ENCODE measurements at places on chromosomes 11 and 22.

- DNase-seq, result no peak
Measured at GRCh38 chr22:35842954-35843353, 125.3 kb downstream of the APOL5 start.

DNA sequence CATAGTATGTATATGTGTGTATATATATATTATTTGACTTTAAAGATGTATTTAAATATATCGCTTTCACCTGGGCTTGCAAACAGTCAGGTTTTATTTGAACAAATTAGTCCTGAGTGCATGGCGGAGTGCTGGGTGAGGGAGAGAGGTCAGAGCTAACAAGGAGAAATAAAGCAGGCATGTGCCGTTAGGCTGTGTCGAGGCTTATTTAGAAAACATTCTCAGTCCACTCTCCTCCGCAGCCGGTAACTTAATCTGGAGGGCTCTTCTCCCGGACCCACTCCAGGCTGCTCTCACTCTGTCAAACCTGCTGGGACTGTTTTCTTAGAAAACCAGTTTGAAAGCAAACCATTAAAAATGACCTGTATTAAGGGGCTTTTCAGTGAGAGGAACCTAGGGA is 455.9 kb downstream of the MN1 start:
- DNase-seq, result no peak

- no peak for DNase-seq
Measured at GRCh38 chr11:33177676-33178336, 16.5 kb upstream of the CSTF3 start.

DNA sequence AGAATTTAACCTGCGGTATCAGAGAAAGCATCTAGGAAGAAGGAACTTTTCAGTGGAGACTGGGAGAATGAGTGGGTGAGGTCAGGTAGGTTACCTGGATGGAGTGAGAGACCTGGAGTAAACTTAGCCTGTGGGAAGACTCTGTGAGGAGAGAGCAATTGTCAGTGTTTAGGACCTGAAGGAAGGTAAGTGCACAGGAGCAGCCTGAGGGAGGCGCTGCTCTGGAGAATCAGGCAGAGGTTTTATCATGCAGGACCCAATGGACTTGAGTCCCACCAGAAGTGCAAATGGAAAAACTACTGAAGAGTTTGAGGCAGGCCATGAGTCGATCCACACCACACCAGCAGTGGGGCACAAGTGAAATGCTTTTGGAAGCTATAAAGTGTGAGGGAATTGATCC is 10.6 kb upstream of the IFTAP start:
- DNase-seq, result no peak

DNA sequence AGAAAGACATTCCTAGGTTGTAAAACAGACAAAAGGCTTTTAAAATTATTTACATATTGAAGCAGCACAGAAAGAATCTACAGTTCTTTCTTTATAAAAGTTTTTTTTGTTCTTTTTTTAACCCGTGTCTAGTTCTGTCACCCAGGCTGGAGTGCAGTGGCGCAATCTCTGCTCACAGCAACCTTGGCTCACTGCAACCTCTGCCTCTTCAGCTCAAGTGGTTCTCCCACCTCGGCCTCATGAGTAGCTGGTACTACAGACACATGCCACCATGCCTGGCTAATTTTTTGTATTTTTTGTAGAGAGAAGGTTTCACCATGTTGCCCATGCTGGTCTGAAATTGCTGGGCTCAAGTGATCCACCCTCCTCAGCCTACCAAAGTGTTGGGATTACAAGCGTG is 3.8 kb upstream of the INCENP start:
- no peak for DNase-seq

DNA sequence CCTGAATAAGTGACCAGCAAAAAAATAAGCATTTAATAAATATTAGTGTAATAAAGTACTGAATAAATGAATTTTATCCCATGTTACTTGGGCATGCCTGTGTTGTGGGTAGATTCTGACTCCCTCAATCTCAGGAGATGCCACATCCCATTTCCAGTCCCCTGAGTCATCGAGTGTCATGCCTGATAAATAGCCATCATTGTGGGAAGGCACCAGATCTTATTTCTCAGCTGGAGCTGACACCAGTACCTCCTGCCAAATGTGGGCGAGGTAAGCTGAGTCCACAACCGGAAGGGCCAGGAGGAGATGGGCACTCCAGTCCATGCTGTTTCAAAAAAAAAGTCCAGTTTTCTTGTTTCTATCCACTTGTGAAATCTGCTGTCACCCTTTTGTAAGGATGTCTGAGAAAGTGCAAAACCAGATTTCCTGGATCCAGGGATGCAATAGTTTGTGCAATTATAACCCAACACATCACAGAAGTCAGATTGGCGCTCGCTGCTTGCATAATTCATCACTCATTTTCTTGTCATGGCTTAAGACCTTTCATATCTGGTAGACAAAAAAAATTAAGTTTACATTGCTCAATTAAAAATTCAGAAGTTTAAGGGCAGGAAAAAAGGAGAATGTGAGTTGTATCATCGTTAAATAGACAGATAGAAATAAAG is 311.6 kb downstream of the MIAT start:
- DNase-seq, result no peak

- DNase-seq, result no peak
Measured at GRCh38 chr11:64871492-64871891, 6.9 kb downstream of the EHD1 start.

- peak; percentile 63 for DNase-seq
Measured at GRCh38 chr11:65112546-65113360, 1.1 kb downstream of the TM7SF2 start.

DNA sequence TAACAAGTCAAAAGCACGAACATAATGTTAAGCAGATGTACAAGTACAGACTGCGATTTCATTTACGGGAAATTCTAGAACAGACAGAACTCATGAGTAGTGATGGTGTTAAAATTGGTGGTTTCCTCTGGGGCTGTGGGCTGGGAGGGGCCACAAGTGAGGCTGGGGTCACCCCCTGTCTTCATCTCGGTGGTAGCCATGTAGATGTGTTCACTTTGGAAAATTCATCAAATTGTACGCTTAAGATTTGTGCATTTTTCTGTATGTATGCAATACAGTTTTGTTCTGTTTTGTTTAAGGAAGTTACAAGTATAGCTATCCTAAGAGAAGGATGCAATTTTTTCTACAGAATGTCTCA is 504 bp upstream of the ASCC2 start:
- no peak for DNase-seq

GRCh38 chr22:31753005-31753633 is 700 bp upstream of the DEPDC5 start:
- DNase-seq, result no peak

GRCh38 chr22:50118557-50119168 is 28.9 kb downstream of the MOV10L1 start:
- no peak for DNase-seq

- no peak for DNase-seq
Measured at GRCh38 chr11:103367650-103368049, 258.4 kb downstream of the DYNC2H1 start.

GRCh38 chr11:33779849-33780528 is 5.7 kb upstream of the FBXO3 start:
- DNase-seq, result no peak

GRCh38 chr11:84608837-84609196 is 1018.3 kb downstream of the DLG2 start:
- no peak for DNase-seq

DNA sequence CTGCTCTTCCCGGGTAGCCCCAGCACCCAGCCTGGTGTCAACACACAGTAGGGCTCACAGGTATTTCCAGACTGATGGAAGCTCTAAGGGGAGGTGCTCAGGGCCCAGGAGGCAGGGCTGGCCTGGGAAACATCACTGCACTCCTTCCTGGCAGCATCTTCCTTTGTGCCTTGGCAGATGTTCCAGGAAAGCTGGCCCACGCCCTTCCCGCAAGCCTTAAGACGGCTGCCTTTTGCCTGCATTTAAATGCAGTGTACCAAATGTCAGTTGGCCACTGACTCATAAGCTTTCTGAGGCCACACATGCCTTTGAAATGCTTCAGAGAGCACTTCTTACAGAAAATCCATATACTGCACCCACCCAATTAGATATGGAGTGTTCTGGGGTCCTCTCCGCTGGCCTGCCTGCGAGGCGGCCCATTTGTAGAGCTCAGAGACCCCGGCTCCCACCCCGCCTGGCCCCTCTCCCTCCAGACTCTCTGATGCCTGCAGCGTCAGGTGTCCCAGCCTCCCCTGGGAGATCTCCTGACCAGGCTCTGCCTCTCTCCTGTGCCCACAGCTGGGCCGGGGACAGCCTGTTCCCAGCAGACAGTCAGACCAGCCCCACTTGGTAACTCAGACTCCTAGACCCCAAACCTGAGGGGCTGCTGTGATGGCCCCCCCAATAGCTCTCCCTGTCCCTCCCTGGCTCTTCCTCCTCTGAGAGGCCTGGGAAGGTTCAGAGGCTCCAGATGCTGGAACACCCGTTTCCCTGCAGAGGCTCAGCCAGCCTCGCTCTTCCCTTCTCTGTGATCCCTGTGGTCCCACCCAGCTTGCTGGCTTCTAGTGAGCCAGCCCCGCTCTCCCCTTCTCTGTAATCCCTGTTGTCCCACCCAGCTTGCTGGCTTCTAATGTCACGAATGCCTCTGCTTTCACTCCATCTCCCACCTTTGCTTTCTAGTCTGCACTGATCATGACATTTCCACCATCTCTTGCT is 47.6 kb upstream of the THY1 start:
- DNase-seq, result no peak

- no peak for DNase-seq
Measured at GRCh38 chr22:36017651-36018091, 11.0 kb downstream of the RBFOX2 start.

DNA sequence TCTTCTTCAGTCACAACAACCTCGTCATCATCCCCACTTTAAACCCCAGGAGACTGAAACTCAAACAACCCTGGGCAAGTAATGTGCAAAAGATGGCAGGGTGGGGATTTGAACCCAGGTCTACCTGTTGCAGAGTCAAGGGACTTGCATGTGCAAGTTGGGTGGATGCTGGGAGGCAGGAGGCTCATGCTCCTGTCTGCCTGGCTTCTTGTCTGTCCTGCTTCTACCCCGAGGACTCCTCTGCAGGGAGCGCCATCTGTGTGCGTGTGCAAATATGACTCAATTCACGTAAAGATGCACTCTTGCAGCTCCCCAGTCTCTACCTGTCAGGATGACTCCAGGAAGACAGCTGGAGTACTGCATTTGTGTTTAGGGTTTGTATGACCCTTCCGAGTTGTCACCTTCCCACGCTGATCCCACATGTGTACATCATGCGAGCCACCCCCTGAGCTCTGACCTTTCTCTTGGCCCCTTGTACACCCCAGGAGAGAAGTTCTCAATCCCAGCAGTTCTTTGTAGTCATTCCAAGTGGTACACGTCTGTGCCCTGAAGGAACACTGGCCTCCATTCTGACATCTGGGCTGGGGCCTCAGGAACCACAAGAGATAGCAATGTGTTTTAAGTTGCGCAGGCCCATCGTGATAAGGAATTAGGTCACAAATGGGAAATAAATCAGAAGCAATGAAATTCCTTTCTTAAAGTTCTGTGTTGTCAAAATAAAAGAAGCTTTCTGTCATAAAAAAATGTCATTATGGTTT is 95.7 kb downstream of the CWC15 start:
- no peak for DNase-seq

- DNase-seq, result no peak
Measured at GRCh38 chr11:117830072-117830471, 5.5 kb upstream of the FXYD2 start.

DNA sequence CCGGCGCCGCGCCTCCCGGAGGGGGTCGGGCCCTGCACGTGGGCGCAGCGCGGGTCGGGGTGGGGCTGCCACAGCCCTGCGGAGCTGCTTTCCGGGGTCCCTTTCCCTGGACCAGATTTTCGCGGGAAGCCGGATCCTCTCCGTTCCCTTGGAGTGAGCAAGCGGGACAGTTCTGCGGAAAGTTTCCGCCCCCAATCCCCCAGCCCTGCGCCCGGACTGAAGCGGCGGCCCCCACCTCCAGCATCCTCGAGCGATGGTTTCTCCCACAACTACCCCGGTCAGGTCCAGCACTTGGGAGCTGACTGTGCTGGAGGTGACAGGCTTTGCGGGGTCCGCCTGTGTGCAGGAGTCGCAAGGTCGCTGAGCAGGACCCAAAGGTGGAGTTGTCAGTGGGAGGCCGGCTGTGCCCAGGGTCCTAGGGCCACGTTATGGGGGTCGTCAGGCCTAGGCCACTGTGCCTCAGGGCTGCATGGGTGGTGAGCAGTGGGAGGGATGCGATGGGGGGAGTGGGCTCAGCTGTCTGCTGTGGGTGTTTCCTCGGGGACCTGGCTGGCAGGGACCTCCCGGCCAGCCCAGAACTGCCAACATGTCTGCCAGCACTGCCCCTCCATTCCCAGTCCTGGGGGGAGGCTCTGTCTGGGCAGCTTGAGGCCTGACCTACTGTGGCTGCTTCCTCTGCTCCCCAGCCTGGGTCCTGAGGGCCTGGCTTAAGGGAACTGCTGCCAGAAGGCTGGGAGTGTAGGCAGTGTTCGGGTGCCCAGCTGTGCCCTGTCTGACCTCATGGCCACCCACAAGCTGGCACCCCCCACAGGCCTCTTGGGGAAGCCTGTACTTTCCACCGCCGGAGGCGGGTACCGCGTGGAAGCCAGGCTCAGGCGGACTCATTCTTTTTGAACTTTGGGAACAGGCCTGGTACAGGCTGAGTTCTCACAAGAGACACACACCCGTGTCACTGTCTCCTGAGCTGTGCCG is 726 bp downstream of the ST3GAL4 start:
- no peak for DNase-seq

DNA sequence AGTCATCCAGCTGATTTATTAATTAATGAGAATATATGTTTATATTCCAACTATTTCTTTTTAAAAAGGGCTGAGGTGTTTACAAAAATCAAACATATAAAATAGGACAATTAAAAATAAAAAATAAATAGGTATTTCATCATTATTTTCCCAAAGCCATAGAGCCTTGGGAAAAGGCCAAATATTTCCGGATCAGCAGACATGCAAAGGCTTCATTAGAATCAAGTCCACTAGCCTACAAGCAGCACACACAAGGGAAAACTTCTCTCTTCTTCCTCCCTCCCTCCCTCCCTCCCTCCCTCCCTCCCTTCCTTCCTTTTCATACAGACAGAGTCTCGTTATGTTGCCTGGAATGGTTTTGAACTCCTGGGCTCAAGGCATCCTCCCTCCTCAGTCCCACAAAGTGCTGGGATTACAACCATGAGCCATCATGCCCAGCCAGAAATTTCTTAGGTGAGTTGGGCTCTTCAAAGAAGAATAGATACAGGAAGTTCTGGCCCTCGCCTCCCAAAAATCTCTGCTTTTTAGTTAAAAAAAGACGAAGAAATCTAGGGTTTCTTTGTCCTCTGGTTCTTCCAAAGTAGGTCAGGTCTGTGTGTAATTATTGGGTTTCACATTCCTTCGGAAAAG is 121.2 kb downstream of the SIK3 start:
- no peak for DNase-seq

- no peak for DNase-seq
Measured at GRCh38 chr22:36419912-36420882, 32.4 kb upstream of the MYH9 start.

- DNase-seq, result peak; percentile 24
Measured at GRCh38 chr11:8168485-8169257, at the start of gene RIC3. TSS of gene RIC3 (minus strand) at chr11:8169025. CDS start at chr11:8168989, 36 bp downstream.

GRCh38 chr11:65124480-65125196 is 2.5 kb downstream of the MRPL49 start:
- DNase-seq, result no peak

GRCh38 chr11:65927904-65928397 is 8.7 kb downstream of the DRAP1 start:
- DNase-seq, result peak; percentile 58

- DNase-seq, result peak; percentile 26
Measured at GRCh38 chr22:31248138-31248745, 36.1 kb downstream of the LIMK2 start.

- no peak for DNase-seq
Measured at GRCh38 chr22:49018601-49019000, 809.1 kb downstream of the BRD1 start.

Data from stimulated activated CD8-positive, alpha-beta memory T cell treated with anti-CD3 and anti-CD28 coated beads, Interleukin-12 subunit alpha, Interleukin-12 subunit beta, amount 100 ng/mL, for 4 hours (primary cell).